ENCODE measurements at places on chromosomes 1 and 21.

DNA sequence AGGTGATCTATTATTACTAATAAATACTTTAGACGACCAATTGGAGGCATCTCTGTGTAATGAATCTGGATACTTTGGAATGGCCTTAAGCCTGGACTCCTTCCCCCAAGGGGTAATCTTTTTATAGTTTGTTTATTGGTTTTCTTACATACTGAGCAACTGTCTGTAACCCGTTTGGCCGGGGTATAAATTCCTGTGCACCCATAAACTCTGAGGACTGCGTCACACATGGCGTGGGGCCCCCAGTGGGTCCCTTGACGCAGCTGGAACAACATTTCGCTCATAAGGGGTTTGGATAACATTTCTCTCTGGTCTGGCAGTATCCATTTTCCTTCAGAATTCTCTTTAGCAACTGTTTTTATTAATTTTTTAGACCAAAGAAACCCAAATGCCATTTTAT is 26.5 kb downstream of the SCCPDH start:
- no peaks in the 10 kb centered on the region for H3K4me1 ChIP-seq
- no peak overlapping the region for H3K4me3 ChIP-seq
- no peak overlapping the region for H3K27ac ChIP-seq
- peaks cover 4% of the 10 kb centered on the region for H3K36me3 ChIP-seq
- no peaks in the 10 kb centered on the region for H3K27me3 ChIP-seq
- DNase-seq: no peak

- no peak overlapping the region for H3K27ac ChIP-seq
- H3K4me3 ChIP-seq: peak overlapping the region; percentile 47
- H3K27me3 ChIP-seq: no peaks in the 10 kb centered on the region
- DNase-seq: no peak
- H3K36me3 ChIP-seq: no peaks in the 10 kb centered on the region
- H3K4me1 ChIP-seq: peaks cover 17% of the 10 kb centered on the region
These were observed 35.8 kb upstream of the H6PD start for GRCh38 chr1:9198538-9199361.

DNA sequence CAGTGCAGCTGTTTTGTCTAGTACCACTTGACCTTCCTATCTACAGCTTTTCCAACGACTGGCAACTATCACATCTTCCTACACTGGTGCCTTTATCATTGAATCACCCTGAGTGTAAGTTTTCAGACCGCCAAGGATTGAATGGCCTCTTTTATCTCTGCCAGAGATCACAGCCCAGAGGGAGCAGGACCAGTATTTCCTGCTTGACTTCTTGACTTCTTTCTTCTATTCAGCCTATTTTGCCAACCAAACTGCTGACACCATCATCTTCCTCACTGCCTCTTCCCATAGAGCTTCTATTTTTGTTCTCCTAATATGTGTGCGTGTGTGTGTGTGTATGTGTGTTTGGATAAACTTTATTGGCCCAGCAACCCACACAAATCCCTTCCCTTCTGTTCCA is 53.8 kb downstream of the SERBP1 start:
- no peak overlapping the region for H3K27ac ChIP-seq
- H3K4me1 ChIP-seq: no peaks in the 10 kb centered on the region
- no peaks in the 10 kb centered on the region for H3K36me3 ChIP-seq
- H3K27me3 ChIP-seq: no peaks in the 10 kb centered on the region

DNA sequence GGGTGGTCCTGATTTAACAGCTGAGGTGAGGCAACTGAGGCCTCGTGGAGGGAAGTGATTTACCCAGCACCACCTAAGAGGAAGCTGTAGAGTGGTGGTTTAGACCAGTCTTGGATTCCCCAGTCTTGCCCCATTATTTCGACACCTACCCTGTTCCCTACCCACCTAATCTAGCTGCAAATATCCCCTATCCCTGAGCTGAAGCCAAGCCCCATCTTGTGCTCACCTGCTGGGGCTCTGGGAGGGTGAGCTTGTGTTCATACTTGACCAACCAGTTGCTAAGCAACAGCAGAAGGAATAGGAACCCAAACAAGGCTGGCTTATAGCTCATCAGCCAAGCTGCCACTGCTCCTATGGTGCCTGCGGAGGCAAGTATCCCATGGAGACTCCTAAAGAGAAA is 2.0 kb downstream of the TEX46 start:
- H3K36me3 ChIP-seq: no peaks in the 10 kb centered on the region
- H3K27ac ChIP-seq: no peak overlapping the region
- no peak overlapping the region for H3K4me3 ChIP-seq
- no peaks in the 10 kb centered on the region for H3K4me1 ChIP-seq
- no peaks in the 10 kb centered on the region for H3K27me3 ChIP-seq

DNA sequence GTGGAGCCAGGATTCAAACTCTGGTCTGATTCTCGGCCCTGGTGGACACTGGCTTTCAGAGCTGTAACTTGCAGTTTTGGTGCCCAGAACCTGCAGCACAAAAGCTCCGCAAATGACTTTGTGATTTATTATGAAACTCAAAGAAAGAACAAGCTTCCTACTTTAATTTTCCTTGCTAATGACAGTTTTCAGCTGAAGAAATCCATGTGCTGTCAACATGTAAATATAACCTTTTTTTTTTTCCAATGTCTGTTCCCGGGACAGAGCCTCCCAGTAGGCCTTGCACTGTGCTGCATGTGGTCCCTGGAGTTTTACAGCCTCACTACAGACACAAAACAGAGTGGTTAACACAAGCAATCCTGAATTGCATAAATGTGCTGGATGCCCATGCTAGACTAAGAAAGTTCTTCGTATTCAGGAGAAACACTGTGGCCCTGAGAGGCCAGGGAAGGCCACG is 62.3 kb upstream of the ANGPTL1 start:
- no peak for DNase-seq
- H3K4me3 ChIP-seq: no peak overlapping the region

DNA sequence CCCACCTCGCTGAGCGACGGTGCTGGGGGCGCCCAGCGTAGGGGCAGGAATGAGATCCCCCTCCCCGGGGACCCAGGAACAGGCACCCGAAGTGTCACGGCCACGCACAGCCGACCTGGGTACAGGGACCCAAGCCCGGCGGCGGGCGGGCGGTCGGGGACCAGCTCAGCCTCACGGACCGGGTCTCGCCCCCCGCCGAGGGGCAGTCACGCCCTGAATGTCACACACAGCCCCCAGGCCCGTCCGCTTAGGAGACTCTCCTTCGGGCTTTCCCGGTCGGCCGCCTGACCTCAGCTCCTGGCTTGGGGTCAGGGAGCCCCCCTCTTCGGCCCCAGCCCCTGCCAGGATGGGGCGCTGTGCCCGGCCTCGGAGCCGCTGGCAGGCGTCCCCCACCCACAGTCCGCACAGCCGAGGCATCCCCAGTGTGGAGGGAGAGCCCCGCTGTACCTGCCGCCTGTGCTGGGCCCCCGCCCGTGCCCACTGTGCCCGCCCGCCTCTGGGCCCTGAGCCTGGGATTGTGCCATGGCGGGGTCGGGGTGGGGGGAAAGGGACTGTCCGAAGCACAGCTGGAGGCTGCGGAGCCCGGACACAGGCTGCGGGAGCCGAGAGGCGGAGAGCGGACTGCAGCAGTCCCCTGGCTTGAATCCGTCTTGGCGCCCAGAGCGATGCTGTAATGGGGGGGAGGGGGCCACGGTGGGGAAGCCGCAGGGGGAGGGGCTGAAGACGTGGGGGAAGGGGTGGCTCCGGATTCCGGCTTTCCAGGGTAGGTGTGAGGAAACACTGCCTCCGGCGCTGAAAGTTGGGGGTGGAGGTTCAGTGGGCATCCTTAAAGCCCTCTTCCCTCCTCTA is 627 bp upstream of the DLGAP3 start:
- peaks cover 4% of the 10 kb centered on the region for H3K4me1 ChIP-seq
- H3K36me3 ChIP-seq: no peaks in the 10 kb centered on the region
- DNase-seq: no peak
- H3K4me3 ChIP-seq: peak overlapping the region; percentile 55

DNA sequence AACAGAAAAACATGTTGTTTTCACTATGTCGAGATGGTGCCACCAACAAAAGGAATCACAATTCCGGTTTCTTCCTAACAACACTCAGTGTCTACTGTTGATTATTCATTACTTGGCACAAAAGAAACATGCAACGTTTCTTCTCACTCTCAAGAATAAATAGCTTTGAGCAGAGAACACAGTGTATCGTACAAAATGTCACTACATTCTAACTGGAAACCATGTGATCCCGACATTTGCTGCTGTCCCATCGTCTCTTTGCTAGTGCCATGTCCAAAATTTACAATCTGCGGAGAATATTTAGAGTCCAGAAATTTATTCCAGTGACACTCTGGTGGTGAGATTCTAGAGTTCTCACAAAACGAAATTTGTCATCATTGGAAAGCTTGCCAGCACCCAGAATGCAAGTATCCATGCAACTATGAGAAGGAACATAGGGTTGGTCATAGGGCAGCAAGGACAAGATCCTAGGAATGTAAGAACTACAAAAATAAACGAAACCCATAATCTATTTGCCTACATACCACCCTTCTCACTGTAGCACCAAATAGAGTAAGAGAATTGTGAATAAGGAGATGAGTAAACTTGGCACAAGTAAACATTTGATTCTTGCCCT is 505.1 kb downstream of the LTN1 start:
- H3K27ac ChIP-seq: peak overlapping the region; percentile 1
- H3K4me3 ChIP-seq: no peak overlapping the region
- no peaks in the 10 kb centered on the region for H3K36me3 ChIP-seq
- no peaks in the 10 kb centered on the region for H3K27me3 ChIP-seq

Measured in ascending aorta (tissue), 2 donors.